ENCODE measurements at places on chromosomes 3 and 15. TPM values are rescaled to one million over a fixed set of nuclear protein-coding genes. Genes with fewer than 3 reads are reported as not detected.

Gene DLG1
- 66.6 TPM for total RNA-seq

Gene ROPN1
- not detected for total RNA-seq

Gene ZBED2
- 8.2 TPM for total RNA-seq

Gene NRG4
- total RNA-seq = not detected

Gene TTC23
- total RNA-seq = 10.0 TPM

Gene TRMT10C
- total RNA-seq = 23.2 TPM

Gene GTF2E1
- 22.4 TPM for total RNA-seq

Gene ZNF502
- total RNA-seq = 4.4 TPM

Gene LSAMP
- total RNA-seq = 0.26 TPM

Gene ADPGK
- total RNA-seq = 29.7 TPM

Gene UBL7
- total RNA-seq = 22.1 TPM

Gene NTRK3
- not detected for total RNA-seq

Gene DUOXA2
- total RNA-seq = not detected

Gene CCR3
- total RNA-seq = not detected

Gene SSR3
- 168 TPM for total RNA-seq

Gene SUSD5
- not detected for total RNA-seq

Gene CIDEC
- not detected for total RNA-seq

Gene THPO
- not detected for total RNA-seq

Gene CRTC3
- total RNA-seq = 9.2 TPM

Gene STRIT1
- total RNA-seq = not detected

Gene REC114
- not detected for total RNA-seq

Gene BNC1
- 74.2 TPM for total RNA-seq

Gene ZWILCH
- 8.2 TPM for total RNA-seq

Gene KLF15
- total RNA-seq = 3.4 TPM

Gene SEMA3F
- 35.5 TPM for total RNA-seq

Gene TNNC1
- total RNA-seq = 1.2 TPM

Gene PLA2G4F
- 10.2 TPM for total RNA-seq

Gene TRPM1
- under 0.01 TPM for total RNA-seq

Gene LYSMD4
- 14.1 TPM for total RNA-seq
